ENCODE measurements at places on chromosomes 3 and 15.

GRCh38 chr3:47692158-47692557 lies 89.5 kb downstream of the SMARCC1 start:
- no peaks in the 10 kb centered on the region for H3K36me3 ChIP-seq
- no peak for DNase-seq
- H3K27me3 ChIP-seq, result no peaks in the 10 kb centered on the region
- no peaks in the 10 kb centered on the region for H3K4me1 ChIP-seq

DNA sequence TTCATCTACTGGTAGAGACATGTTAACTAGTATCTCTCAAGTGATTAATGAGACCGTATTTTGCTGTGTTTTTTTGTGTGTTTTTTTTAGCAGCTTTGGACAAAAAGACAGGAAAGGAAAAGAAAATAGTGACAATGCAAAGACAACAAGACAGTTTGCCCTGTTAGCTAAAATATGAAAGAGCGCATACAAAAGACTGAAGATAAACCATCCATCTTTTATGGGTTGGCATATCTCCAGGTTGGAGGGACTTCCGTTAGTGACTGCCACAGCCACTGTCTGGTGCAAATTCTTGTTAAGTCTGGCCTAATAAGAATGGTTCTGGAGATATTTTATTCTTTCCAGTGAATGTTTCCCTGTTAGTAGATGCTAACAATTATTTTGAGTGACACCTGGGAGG lies 121.9 kb downstream of the CDIN1 start:
- H3K27ac ChIP-seq, result no peak overlapping the region
- no peaks in the 10 kb centered on the region for H3K36me3 ChIP-seq
- H3K4me1 ChIP-seq, result no peaks in the 10 kb centered on the region
- no peak overlapping the region for H3K4me3 ChIP-seq

GRCh38 chr3:71288269-71288930 lies 295.1 kb downstream of the FOXP1 start:
- no peak overlapping the region for H3K4me3 ChIP-seq
- no peak overlapping the region for H3K27ac ChIP-seq
- no peaks in the 10 kb centered on the region for H3K4me1 ChIP-seq
- no peak for DNase-seq
- H3K36me3 ChIP-seq, result no peaks in the 10 kb centered on the region

- H3K36me3 ChIP-seq, result no peaks in the 10 kb centered on the region
- H3K27ac ChIP-seq, result no peak overlapping the region
- H3K4me1 ChIP-seq, result no peaks in the 10 kb centered on the region
- H3K27me3 ChIP-seq, result peaks cover 28% of the 10 kb centered on the region
These were observed 22.2 kb upstream of the SLC25A26 start for GRCh38 chr3:66198437-66199088.

DNA sequence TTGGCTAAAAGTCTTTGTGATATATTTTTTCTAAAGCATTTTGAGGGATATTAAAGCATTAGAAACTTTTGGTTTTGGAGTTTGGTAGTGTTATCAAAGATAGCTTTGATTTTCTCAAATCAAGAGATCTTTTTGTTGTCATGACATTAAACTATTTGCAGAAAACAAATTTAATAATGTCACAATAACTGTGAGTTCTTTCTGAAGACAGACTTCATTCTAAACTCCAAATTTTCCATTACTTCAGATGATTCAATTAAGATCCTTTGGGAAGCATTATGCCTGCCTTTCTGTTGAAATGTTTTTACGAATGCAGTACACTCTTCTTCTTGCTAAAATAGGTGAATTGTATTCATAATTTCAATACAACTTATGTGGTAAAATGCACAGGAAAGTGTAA lies 145.4 kb downstream of the ALCAM start:
- H3K36me3 ChIP-seq, result no peaks in the 10 kb centered on the region
- no peaks in the 10 kb centered on the region for H3K4me1 ChIP-seq
- no peaks in the 10 kb centered on the region for H3K27me3 ChIP-seq
- no peak overlapping the region for H3K27ac ChIP-seq

Data from left lung (tissue), 14 donors.